ENCODE measurements at places on chromosomes 3 and 15. TPM values are rescaled to one million over a fixed set of nuclear protein-coding genes. Genes with fewer than 3 reads are reported as not detected.
A peak's percentile ranks its signal among the peaks of the same experiment; 100 is the strongest.

The TRH gene
- 4.1 TPM for total RNA-seq

The GOLGA8S gene
- total RNA-seq = not detected

The SPATA12 gene
- not detected for total RNA-seq

GRCh38 chr3:107235928-107236315 lies 141.3 kb upstream of the CCDC54 start:
- DNase-seq = peak; percentile 65

GRCh38 chr3:71441217-71441924 lies 142.2 kb downstream of the FOXP1 start:
- no peak for DNase-seq

Data from frontal cortex (tissue), 4 donors.